GF-D8 (cell line): ENCODE measurements at places on chromosomes 4 and X.

DNA sequence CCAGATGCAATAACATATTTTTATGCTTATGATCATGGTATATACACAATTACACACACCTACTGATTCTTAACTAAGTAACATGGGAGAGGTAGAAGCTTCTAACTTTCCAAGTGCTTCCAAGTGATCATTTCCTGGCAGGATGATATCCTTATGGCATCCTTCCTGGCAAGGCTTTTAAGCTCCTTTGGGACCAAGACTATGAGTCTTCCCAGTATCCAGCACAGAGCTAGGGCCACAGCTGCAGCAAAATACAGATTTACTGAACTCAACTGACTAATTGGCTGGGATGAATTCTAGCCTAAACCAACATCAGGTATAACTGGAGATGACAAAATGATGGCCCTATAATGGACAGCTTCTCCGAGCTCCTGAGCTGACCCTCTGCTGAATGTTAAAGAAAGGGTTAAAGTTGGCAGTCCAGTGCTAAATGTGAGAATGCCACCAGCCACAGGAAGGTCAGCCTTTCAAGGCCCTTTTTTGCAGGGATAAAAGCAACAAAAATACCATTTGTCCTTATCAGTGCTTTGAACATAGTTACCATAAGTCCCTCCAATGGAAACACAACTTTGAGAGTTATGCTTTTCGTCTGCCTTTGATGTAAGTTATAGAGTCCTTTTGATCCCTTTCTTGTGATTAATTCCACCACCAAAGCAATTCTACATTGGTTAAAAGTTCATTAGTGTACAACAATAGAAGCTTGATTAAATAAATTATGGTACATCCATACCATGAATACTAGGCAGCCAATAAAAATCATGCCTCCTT, 73.4 kb downstream of the MGST2 start:
- no peak for DNase-seq

- no peak for DNase-seq
Observed at GRCh38 chrX:154016366-154017076, 3.2 kb downstream of the IRAK1 start.

- DNase-seq = no peak
Observed at GRCh38 chr4:18020145-18020670, 1.3 kb downstream of the LCORL start.

DNA sequence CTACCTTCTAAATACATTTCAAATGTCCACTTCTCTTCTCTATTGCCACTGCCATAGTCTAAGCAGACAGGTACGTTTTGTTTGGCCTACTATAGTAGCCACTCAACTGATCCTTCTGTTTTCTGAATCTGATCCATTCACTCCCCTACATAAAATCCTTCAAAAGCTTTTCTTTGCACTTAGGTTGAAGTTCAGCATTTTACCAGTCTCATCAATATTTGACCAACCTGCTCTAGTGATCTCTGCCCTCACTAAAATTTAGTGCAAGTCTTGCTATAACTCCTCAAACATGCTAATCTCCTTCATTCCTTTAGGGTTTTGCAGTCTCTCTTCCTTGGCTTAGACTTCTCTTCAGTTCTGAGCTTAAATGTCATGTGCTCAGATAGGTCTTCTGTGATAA, 33.4 kb downstream of the EGF start:
- no peak for DNase-seq

GRCh38 chrX:116490104-116490503, 27.3 kb upstream of the CT83 start:
- no peak for DNase-seq

DNA sequence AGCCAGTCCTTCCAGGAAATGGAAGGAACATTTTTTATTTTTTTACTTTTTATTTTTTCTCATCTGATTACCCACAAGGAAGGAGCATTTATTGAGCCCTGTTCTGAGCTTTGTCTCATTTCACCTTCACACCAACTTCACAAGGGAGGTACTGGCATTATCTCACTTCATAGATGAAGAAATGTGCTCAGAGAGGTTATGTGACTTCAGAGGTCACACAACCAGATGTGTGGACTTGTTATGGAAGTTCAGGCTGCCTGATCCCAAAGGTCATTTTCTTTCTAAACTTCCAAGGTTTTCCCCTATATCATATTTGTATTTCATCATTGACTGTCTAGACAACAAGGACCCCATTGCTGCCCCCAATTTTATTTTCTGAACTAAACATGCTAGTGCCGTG, 160.3 kb downstream of the DCLK2 start:
- DNase-seq = no peak

DNA sequence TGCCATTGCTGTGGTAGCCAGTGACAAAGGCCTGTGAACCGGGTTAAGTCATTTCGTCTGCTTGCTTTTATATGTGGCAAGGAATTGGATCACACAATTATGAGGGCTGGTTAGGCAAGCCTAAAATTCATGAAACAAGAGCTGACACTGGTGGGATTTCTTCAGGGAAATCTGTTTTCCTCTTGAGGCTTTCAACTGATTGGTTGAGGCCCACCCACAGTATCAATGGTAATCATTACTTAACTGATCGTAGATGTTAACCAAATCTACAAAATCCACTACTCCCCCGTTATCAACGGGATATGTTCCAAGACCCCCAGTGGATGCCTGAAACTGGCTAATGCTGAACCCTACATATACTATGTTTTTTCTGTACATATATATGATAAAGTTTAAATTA, 13.0 kb downstream of the RBMX2 start:
- DNase-seq = no peak

DNA sequence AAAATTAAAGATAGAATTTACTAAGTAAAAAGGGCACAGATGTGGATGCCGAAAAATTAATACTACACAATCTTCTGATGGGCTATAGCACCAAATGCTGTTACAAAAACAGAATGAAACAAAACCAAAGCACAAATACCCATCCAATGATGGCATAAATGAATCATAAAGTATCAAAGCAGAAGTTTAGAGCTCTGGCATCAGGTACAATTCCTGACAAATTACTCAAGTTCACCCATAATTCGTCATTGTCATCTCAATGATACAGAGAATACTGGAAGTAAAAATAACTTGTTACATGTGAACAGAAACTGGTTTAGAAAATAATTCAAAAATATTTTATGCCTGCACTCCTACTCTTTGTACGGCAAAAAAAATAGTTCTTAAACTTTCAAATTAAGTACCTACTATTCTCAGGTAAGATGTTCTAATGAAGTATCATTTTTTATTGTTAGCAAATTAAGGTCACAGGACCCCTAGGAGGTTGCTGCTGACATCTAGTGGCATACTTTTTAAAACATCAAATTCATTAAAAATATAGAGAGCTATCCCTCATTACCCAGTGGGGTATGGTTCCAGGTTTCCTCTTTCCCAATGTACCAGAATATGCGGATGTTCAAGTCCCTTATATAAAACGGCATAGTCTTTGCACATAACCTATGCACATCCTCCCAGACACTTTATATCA, 126.1 kb downstream of the INPP4B start:
- no peak for DNase-seq

DNA sequence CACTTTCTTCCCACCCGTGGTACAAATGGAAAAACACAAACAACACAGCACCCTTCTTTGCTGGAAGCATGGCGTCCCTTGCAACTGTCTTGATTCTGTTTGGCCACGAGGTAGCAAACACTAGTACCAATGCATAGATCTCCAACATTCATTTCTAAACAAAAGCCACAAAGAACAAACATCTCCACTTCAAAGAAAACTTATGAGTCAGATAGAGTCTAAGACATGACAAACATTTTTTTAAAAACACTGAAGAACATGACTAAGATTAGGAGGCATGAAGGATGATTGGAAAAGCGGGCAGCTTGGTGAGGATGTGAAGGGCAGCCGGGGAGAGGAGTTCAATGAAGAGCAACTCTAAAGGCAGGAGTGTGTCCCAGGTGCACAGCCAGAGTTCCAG, 197.6 kb upstream of the FAM9B start:
- no peak for DNase-seq

DNA sequence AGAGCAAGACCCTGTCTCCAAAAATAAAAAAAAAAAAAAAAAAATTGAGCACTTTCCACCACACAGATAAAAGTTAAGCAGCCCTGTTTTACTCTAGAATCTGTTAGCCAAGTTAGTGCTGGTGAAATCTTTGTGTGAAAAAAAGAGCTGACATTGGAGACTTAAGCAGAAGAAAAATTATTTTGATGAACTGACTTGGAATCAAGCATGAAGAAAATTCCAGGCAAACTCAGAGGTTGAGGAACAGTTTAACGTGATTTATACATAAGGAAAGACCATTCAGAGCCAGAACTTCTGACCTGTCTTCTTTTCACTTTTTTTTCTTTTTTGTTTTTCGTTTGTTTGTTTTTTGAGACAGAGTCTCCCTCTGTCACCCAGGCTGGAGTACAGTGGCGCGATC, 79.6 kb upstream of the RBPJ start:
- no peak for DNase-seq

DNA sequence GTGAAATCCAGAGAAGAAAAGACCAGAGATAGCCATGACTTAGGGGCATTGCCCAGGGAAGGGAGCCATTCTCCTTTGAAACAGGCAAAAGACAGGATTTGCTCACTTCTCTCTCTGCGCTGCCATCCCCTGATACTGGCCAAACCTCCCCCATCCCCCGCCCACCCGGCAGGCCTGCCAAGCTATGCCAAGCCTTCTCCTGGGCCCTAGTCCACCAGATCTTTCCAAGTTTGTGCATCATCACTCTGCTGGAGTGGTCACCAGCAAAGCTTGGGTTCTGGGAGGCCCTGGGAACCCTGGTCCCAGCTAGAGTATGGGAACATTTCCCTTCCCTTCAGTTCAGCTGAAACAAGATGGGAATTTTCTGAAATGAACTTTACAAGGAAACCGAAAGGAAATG, 18.4 kb downstream of the EFNB1 start:
- no peak for DNase-seq

DNA sequence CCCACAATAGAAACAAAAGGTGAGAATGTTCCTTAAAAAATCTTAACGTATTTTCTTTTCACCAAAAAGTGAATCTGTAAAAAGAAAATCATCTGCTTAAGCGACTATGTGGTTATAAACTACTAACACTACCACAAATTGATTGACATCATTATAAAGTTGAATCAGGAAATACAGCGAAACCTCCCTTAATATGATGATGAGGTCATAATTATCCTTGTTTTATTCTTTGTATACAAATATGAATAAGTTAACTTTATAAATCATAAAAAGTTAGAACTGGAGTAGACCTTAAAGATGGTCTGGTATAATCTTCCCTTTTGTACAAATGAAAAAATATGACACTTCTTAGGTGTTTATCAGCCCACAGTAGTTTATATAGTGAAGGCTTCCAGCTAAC, 35.6 kb downstream of the NFKB1 start:
- DNase-seq = no peak

- no peak for DNase-seq
Observed at GRCh38 chr4:143634763-143635162, 65.7 kb downstream of the FREM3 start.

DNA sequence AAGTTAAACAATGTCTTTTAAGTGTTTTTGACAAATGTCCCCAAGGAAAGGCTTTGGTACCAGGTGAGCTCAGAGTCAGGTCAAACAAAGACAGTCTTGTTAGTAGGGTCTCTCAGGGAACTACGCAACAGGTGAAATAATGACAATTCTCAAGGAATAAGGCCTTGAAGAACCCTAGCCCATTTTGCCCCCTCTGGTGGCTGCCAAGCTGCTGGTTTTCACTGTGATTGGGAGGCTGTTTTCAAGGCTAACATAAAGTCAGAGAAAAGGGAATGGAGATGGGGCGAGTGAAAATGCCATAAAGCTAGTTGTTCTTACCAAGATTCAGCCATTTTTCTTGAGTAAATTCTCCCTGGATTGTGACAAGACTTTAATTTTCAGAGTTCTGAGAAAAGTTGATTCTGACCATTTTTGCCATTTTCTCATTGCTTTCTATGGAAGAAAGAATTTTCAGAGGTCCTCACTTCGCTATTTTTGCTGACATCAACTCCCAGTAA, 58.7 kb downstream of the RWDD4 start:
- no peak for DNase-seq

- DNase-seq = no peak
Observed at GRCh38 chr4:121684561-121684960, 12.2 kb downstream of the ANXA5 start.

- DNase-seq = no peak
Observed at GRCh38 chr4:5021546-5021945, 2.3 kb upstream of the CYTL1 start.
